ENCODE measurements at places on chromosomes 12 and 14. TPM values are rescaled to one million over a fixed set of nuclear protein-coding genes. Genes with fewer than 3 reads are reported as not detected.

PLA2G1B gene
- total RNA-seq: not detected

CLEC4D gene
- total RNA-seq: not detected

RNF212B gene
- not detected for total RNA-seq

PIANP gene
- total RNA-seq: 0.45 TPM

PIK3C2G gene
- total RNA-seq: not detected

CSAD gene
- total RNA-seq: 3.7 TPM

AQP6 gene
- total RNA-seq: not detected

ADAM21 gene
- total RNA-seq: 0.87 TPM

POTEM gene
- 0.10 TPM for total RNA-seq

AJUBA gene
- total RNA-seq: 89.2 TPM

CNIH1 gene
- 117 TPM for total RNA-seq

OR4N2 gene
- not detected for total RNA-seq

ATP2B1 gene
- total RNA-seq: 61.0 TPM

RPGRIP1 gene
- total RNA-seq: not detected

P2RX2 gene
- not detected for total RNA-seq

HCAR2 gene
- not detected for total RNA-seq

HEBP1 gene
- 26.2 TPM for total RNA-seq

ATF1 gene
- total RNA-seq: 65.4 TPM

ZDHHC22 gene
- total RNA-seq: 0.10 TPM

SLCO1C1 gene
- not detected for total RNA-seq

OAS1 gene
- 5.2 TPM for total RNA-seq

OR11H7 gene
- not detected for total RNA-seq

MGAT4C gene
- not detected for total RNA-seq

SLC5A8 gene
- not detected for total RNA-seq

PTPRQ gene
- not detected for total RNA-seq

KRT8 gene
- total RNA-seq: 199 TPM

COL2A1 gene
- total RNA-seq: 0.02 TPM

IGFBP6 gene
- 58.5 TPM for total RNA-seq

CLEC9A gene
- not detected for total RNA-seq
